ENCODE measurements at places on chromosomes 1 and 21.

- DNase-seq, result no peak
These were observed 7.5 kb upstream of the TFF2 start for GRCh38 chr21:42358261-42358660.

GRCh38 chr1:177984136-177984525 lies 14.3 kb upstream of the SEC16B start:
- peak; percentile 58 for DNase-seq

GRCh38 chr1:153565529-153566374 lies at the start of gene S100A2:
TSS of gene S100A2 (minus strand) at chr1:153565844. CDS start at chr1:153563877, 1,967 bp downstream.
- peak; percentile 73 for DNase-seq

- peak; percentile 46 for DNase-seq
These were observed 294.5 kb downstream of the RRAGC start for GRCh38 chr1:38565020-38565491.

DNA sequence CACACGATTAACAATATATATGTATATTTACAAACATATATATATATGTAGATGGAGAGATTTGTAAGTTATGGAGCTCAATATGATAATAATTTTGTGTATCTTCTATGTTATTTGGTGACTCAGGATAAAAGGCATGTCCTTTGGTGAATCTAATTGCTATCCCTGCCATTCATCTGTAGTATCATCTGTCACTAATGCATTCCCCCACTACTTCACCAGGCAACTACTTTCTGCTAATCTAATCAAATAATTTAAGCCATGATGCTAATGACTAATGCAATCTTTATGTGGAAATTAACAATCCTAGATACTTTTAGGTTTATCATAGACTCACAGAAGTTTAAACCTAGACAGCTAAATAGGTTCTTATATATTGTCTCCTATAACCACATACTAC lies 1074.5 kb downstream of the PLA2G4A start:
- no peak for DNase-seq

- DNase-seq, result no peak
These were observed 7.5 kb downstream of the TOR1AIP1 start for GRCh38 chr1:179889589-179889988.

DNA sequence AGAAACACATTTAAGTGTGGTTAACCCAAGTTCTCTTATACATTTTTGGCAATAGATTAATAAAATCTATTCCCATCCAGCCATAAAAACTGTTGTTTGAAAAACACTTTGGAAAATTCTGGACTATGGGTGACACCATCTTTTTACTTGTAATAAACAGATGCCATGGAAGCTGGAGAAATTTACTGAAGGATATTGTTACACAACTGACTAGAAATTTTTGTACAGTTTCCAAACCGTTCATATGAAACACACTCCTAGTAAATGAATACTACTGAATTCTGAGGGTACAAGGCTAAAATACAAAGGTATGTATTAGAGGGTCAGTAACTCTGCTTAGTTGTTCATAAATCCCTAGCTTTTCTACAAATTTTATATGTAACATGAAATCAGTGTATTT lies 48.7 kb downstream of the TRIM33 start:
- DNase-seq, result no peak

DNA sequence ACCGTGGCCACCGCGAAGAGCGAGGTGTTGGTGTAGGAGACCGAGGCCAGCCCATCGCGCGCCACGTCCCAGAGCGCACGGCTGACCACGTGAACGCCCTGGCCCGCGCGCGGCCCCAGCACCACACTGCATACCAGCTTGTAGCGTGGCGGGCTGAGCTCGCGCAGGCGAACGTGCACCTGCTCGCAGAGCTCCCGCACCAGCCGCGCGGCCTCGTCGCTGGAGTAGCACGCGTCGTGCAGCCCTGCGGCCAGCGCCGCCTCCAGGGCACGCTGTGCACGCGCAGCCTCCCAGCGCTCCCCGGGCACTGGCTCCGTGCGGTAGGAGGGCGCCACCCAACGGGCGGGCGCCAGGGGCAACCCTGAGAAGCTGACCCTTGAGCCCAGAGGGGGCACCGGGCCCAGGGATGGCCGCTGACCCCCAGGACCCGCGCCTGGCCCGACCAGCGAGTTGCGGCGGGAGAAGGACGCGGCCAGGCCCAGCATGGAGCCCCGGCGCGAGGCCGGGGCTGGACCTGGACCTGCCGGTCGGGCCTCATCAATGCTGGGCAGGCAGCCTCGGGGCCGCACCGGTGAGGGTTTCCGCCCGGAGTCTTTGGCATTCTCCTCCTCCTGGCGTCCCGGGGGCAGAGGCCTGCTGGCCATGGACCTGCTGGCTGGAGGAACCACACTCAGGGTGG lies 987 bp downstream of the DYNLT4 start:
- DNase-seq, result no peak

- DNase-seq, result no peak
These were observed 124.8 kb downstream of the TMEM53 start for GRCh38 chr1:44549510-44549909.

DNA sequence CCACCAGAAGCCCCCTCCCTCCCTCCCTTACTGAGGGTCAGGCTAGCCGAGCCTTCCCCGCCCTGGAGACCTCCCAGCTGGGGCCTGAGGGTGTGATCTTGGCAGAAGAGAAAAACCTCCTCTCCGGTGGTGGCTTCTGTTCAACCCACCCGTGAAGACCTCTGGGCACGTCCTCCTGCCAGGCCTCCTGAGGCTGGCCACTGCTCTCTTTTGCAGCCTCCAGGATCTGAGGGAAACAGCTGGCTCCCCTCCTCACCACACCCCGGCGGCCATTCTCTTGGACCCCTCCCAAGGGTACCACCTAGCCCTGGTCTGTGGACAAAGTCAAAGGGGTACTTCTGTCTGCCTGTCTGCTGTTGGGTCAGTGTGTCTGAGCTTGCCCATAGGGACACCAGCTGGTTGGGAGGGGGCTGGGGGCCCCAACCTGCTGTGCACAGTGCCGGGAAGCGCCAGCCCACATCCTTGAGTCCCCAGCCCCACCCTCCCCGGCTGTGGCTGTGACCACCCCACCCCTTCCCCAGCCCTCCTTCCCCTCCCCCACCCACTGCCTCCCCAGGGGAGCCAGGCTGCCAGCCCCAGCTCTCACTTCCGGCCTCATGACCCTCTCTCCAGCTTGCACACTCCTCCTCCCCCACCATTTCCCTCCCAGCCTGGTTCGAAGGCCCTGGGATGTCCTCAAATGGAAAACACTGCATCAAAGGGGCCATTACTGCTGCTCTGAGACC lies 48.1 kb downstream of the AHDC1 start:
- peak; percentile 72 for DNase-seq

DNA sequence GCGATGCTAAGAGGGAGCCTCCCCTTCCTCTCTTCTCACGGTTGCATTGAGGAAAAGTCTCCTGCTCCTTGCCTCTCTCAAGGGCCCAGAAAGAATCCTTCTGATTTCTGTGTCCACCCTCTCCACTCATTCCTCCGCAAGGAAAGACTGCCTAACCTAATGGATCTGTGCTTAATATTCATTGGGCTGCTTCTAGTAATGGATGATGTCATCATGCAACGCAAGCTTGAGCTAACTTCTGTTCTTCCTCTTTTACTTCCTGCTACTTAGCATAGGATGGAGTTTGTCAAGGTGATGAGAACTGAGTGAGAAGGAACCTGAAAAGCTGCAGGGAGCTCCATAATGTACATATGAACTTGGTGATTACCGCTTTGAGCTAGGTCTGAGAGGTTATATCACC lies 35.2 kb upstream of the HMGB4 start:
- DNase-seq, result no peak

- no peak for DNase-seq
These were observed 83.9 kb downstream of the DYRK1A start for GRCh38 chr21:37450445-37450941.

DNA sequence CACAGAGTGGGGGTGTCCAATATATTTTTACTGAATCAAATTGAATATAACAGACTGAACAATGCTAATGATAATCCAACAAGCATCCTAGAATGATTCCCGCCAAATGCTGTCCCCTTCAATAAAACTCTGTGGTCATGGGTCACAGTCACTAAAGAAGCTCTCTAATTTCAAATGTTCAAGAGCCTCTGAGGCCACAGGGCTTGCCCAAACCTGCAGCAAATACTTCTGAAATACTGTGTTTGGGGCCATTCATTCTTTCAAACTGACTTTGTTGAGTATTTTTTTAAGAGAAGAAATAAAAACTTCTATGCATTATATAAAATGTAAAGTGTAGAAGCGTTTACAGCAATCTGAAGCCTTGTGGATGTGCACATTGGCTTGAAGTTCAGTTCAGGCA lies 7.6 kb upstream of the BEND5 start:
- no peak for DNase-seq

- DNase-seq, result peak; percentile 41
These were observed 408.8 kb upstream of the DAB1 start for GRCh38 chr1:57832612-57833011.

- DNase-seq, result no peak
These were observed 116.2 kb downstream of the HMCN1 start for GRCh38 chr1:185850366-185850765.

DNA sequence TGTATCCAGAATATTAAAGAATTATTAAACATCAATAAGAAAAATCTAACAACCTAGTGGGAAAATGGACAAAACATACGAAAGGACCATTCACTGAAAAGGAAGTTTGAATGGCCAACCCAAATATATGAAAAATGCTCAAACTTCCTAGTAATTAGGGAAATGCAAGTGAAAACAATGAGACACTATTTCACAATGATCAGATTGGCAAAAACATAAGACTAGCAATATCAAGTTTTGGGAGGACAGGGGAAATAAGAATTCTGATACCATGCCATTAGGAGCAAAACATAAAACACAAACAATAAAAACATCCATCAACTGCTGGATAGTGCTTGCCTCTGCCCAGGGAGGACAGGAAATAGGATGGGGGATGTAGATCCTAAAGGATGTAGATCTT lies 14.3 kb downstream of the XCL2 start:
- DNase-seq, result no peak

- no peak for DNase-seq
These were observed 79.8 kb upstream of the HMCN1 start for GRCh38 chr1:185654199-185654951.

DNA sequence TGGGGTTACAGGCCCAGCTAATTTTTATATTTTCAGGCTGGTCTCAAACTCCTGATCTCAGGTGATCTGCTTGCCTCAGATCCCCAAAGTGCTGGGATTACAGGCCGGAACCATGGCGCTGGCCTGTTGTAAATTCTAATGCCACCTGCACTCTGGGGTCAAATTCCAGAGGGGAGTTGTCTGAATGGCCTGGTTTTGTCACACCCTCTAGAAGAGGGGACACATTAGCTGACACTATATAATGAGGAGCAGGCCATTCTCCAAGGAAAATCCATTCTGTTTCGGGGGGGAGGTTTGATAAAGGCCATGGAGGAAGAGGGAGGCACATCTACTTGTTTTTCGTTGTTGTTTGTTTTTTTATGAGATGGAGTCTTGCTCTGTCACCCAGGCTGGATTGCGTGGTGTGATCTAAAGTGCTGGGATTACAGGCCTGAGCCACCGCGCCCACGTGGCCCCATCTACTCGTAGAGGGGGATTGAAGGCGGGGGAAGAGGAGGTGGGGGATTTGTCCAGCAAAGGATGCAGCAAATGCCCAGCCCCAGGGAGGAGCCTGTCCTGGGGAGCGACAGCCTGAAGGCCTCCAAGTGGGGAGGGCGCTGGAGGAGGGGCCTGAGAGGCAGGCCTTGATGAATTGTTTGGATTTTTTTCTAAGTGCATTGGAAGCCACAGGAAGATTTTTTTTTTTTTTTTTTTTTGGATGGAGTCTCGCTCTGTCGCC lies 78.4 kb upstream of the SLC45A1 start:
- DNase-seq, result no peak

DNA sequence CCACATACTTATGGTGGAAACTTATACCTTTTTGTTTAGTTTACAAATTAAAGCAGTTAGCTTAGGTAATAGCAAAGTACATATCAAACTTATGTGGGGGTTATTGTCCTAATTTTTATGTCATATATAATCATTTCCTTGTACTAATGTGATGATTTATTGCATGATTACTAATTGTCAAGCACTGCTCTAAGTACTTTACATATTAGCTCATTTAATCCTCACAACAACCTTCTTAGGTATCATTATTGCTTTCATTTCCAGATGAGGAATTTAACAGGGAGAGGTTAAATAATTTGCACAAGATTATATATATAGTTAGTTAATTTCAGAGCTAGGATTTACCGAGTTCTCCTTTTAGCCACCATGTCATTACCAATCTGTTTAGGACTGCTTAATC lies 11.9 kb upstream of the SSX2IP start:
- no peak for DNase-seq

- DNase-seq, result no peak
These were observed 5.4 kb downstream of the TRIM62 start for GRCh38 chr1:33176362-33176850.

GRCh38 chr1:222285526-222285925 lies 262.4 kb downstream of the HHIPL2 start:
- DNase-seq, result no peak

GRCh38 chr1:38818175-38818976 lies 41.2 kb downstream of the RRAGC start:
- DNase-seq, result no peak

- no peak for DNase-seq
These were observed 22.9 kb downstream of the OVGP1 start for GRCh38 chr1:111404588-111404987.

DNA sequence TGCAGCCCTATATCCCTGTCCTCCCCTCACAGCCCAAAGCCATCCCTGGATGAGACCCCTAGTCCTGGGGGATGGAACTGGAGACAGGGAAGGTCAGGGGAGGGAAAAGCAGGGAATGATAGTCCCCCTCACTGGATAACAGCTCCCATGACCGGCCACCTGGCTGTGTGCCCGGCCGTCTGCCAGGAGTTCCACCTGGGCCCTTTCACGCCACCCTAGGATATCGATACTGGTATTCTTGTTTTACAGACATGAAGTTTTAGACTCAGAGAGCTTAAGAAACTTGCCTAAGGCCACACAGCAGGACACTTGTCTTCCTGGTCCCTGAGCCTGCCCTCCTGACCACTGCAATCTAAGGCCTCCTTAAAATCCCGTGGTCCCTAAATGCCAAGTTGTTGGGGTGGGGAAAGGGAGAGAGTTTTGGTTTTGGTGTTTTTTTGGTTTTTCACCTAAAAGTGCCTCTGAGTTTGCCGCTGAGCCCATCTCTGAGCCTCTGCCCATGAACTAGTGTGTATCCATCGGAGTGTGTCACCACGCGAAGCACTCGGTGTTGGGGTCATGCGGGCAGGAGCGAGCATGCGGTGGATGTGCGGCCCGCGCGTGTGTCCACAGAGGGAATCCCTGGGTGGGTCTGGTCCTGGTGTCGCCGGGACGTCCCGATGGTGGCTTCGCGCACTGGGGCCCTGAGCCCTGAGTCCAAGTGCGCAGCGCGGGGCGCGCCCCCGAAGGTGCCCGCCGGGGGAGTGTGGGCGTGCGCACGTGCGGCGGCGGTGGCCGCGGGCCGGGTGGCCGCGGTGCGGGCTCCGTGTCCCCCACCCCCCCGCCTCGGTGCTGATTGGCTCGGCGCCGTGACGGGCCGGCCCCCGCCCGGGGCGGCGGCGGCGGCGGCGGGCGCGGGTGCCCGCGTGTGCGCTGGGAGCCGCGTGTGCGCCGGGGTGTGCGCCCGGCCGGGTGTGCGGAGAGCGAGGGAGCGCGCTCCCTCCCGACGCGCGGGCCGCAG lies at the start of gene EPHA8:
Gene EPHA8, plus strand, starts transcription at position 906 of the 1,000 bp plus-strand sequence. CDS start 147 bp downstream, outside the sequence.
- DNase-seq, result no peak

All from NCI-H1417 (cell line).